ENCODE measurements at places on chromosomes 2 and 18. TPM values are rescaled to one million over a fixed set of nuclear protein-coding genes. Genes with fewer than 3 reads are reported as not detected.
A peak's percentile ranks its signal among the peaks of the same experiment; 100 is the strongest.

GRCh38 chr2:4995466-4995865, 696.7 kb upstream of the SOX11 start:
- H3K27me3 ChIP-seq = no peaks in the 10 kb centered on the region
- H3K4me1 ChIP-seq = no peaks in the 10 kb centered on the region
- no peak overlapping the region for H3K27ac ChIP-seq
- no peak overlapping the region for H3K4me3 ChIP-seq
- no peaks in the 10 kb centered on the region for H3K36me3 ChIP-seq

Gene HOXD1
- not detected for total RNA-seq

Gene FRZB
- not detected for total RNA-seq

- no peaks in the 10 kb centered on the region for H3K27me3 ChIP-seq
- DNase-seq = no peak
- no peak overlapping the region for H3K27ac ChIP-seq
- H3K36me3 ChIP-seq = no peaks in the 10 kb centered on the region
Measured at GRCh38 chr18:3726238-3726951, 276.4 kb downstream of the TGIF1 start.

DNA sequence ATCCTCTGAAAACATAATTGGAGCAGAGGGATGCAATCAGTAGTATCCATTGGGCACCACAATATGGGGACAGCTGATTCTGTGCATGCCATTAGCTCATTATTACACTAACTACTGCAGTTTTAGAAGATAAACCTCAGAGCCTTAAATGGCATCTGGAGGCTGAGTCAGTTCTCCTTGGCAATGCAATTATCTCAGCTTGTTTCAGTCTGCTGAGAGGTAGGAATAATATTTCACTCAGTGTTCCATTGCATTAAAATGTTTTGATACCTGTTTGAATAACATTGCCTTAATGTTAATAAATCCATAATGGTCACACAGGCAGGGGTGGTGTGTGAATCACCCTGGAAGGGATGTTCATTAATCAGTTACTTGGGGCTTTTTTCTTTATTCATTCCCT, 309.6 kb downstream of the LRRTM1 start:
- H3K4me1 ChIP-seq = no peaks in the 10 kb centered on the region
- no peak for DNase-seq
- no peak overlapping the region for H3K27ac ChIP-seq
- peaks cover 1% of the 10 kb centered on the region for H3K27me3 ChIP-seq

Gene RAD51AP2
- total RNA-seq = not detected

Gene COL4A3
- not detected for total RNA-seq

Gene DSC2
- not detected for total RNA-seq

GRCh38 chr18:22191346-22191695, 21.9 kb downstream of the GATA6 start:
- no peak overlapping the region for H3K27ac ChIP-seq
- H3K4me1 ChIP-seq = peaks cover 3% of the 10 kb centered on the region
- peaks cover 8% of the 10 kb centered on the region for H3K27me3 ChIP-seq
- DNase-seq = no peak

Gene ARHGAP28
- total RNA-seq = not detected

- peak; percentile 67 for DNase-seq
- H3K27me3 ChIP-seq = no peaks in the 10 kb centered on the region
- H3K4me1 ChIP-seq = peaks cover 18% of the 10 kb centered on the region
- no peak overlapping the region for H3K4me3 ChIP-seq
Measured at GRCh38 chr18:79953971-79954651, 2.7 kb upstream of the SLC66A2 start.

GRCh38 chr2:190303647-190304046, 16.0 kb downstream of the HIBCH start:
- H3K4me1 ChIP-seq = peaks cover 6% of the 10 kb centered on the region
- H3K36me3 ChIP-seq = peaks cover 39% of the 10 kb centered on the region
- no peak overlapping the region for H3K27ac ChIP-seq
- no peak for DNase-seq
- no peak overlapping the region for H3K4me3 ChIP-seq

- DNase-seq = no peak
- H3K36me3 ChIP-seq = peaks cover 44% of the 10 kb centered on the region
- H3K4me3 ChIP-seq = no peak overlapping the region
- no peaks in the 10 kb centered on the region for H3K27me3 ChIP-seq
- H3K4me1 ChIP-seq = peaks cover 31% of the 10 kb centered on the region
- no peak overlapping the region for H3K27ac ChIP-seq
Measured at GRCh38 chr2:232835687-232836208, 34.3 kb upstream of the SNORC start.

Gene SMYD1
- not detected for total RNA-seq

DNA sequence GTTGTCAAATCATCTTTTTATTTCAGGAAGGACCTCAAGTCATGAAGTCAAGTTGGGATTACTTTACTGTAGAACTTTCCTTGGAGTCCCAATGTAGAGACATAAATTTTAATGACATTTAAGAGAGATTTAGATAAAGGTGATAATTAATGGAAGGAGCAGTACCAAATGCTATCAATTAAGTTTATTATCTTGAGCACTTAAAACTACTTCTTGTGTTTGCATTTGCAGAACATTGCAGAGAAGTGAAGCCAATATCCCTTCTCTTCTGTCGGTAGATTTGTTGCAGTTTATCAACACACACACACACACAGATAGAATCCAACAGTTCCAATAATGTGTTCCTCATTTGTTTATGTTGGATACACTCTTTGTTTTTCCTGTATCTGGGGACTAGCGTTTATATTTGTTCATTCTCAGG, 570.7 kb downstream of the EPHA4 start:
- H3K27ac ChIP-seq = no peak overlapping the region
- no peaks in the 10 kb centered on the region for H3K27me3 ChIP-seq
- DNase-seq = no peak
- H3K36me3 ChIP-seq = no peaks in the 10 kb centered on the region
- no peaks in the 10 kb centered on the region for H3K4me1 ChIP-seq

- H3K27ac ChIP-seq = peak overlapping the region; percentile 1
- peaks cover 40% of the 10 kb centered on the region for H3K36me3 ChIP-seq
- peak overlapping the region; percentile 43 for H3K4me3 ChIP-seq
- peaks cover 66% of the 10 kb centered on the region for H3K27me3 ChIP-seq
- peaks cover 40% of the 10 kb centered on the region for H3K4me1 ChIP-seq
- peak; percentile 58 for DNase-seq
Measured at GRCh38 chr2:156322051-156322685, 10.4 kb downstream of the NR4A2 start.

Gene TMEM169
- 0.83 TPM for total RNA-seq

DNA sequence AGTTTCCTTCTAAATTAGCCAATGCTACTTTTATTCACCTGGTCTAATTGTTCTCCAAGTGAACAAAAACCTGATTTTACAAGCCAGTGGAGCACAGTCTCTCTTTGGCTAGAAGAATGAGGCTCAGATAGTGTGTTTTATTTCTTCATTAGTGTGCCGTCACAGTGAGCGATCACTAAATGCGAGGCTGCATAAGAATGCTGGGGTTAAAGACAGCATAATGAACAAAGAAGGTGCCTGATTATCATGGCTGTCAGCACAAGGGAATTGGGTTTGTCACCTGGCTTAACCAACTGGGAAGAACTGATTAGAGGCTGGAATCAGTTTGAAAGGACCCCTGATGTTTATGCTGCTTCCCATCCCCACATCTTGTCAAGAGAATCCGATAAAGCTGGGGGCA, 76.4 kb downstream of the EPHA4 start:
- H3K4me1 ChIP-seq = no peaks in the 10 kb centered on the region
- DNase-seq = no peak
- no peak overlapping the region for H3K27ac ChIP-seq
- H3K27me3 ChIP-seq = no peaks in the 10 kb centered on the region

Gene DIPK1C
- total RNA-seq = not detected

Gene PTPRN
- 1.1 TPM for total RNA-seq

GRCh38 chr2:119996148-119996547, 16.7 kb upstream of the EPB41L5 start:
- no peaks in the 10 kb centered on the region for H3K27me3 ChIP-seq
- DNase-seq = no peak
- H3K36me3 ChIP-seq = no peaks in the 10 kb centered on the region
- no peak overlapping the region for H3K27ac ChIP-seq

Gene GREB1L
- not detected for total RNA-seq

GRCh38 chr18:23355206-23355605, 97.9 kb upstream of the RIOK3 start:
- H3K27me3 ChIP-seq = no peaks in the 10 kb centered on the region
- no peak for DNase-seq
- H3K36me3 ChIP-seq = peaks cover 40% of the 10 kb centered on the region

DNA sequence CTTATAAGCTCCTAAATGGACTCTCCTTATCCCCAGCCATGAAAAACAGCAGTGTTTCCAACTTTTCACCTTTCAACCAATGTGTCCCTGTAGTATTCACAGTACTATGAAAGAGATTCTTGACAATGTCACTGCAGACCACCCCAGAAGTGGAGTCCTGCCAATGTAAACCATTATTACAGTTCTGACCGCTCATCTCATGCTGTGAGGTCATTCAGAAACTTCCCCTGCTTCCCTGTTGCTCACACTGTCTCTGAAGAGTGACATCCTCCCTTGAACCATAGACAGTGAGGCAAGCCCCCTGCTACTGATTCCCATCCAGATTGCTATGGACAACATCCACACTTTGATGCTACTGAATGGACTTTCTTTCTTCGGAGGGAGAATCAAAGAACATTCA, 1523.7 kb upstream of the ACVR2A start:
- H3K27me3 ChIP-seq = no peaks in the 10 kb centered on the region
- H3K4me3 ChIP-seq = no peak overlapping the region
- H3K4me1 ChIP-seq = no peaks in the 10 kb centered on the region
- no peaks in the 10 kb centered on the region for H3K36me3 ChIP-seq
- H3K27ac ChIP-seq = no peak overlapping the region
- DNase-seq = no peak

GRCh38 chr2:79798776-79799175, 285.9 kb downstream of the CTNNA2 start:
- DNase-seq = no peak
- no peaks in the 10 kb centered on the region for H3K27me3 ChIP-seq
- no peak overlapping the region for H3K27ac ChIP-seq
- no peak overlapping the region for H3K4me3 ChIP-seq
- H3K4me1 ChIP-seq = no peaks in the 10 kb centered on the region

DNA sequence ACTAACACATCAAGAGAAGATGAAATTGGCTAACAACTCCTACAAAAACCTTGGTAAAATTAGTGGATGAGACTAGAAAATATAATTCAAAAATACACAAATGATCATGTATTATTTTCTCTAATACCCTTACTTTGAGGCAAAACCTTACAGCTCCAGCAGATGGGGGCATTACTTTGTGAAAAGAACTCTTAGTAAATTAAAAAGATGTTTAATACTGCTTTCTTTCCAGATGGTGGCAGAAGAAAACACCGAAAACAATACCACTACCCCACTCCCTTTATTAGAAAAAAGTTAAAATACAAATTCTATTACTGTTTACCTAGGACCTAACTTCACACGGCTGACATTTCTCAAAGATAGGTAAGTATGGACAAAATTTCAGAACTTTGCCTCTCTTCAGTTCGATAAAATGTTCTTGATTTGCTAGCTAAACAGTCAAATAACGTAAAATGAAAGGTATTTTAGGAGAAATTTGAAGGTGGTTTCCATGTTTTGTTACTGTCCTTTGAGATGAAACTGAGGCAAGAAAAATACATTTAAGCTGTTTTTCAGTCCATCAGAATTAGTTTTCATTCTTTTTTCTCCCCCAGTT, 30.6 kb downstream of the ORC4 start:
- peaks cover 6% of the 10 kb centered on the region for H3K36me3 ChIP-seq
- H3K27ac ChIP-seq = no peak overlapping the region
- H3K27me3 ChIP-seq = no peaks in the 10 kb centered on the region

Gene ACADL
- total RNA-seq = not detected

GRCh38 chr2:215611609-215612386, 175.9 kb upstream of the FN1 start:
- H3K4me1 ChIP-seq = no peaks in the 10 kb centered on the region
- no peak overlapping the region for H3K4me3 ChIP-seq
- no peak overlapping the region for H3K27ac ChIP-seq
- H3K27me3 ChIP-seq = peaks cover 4% of the 10 kb centered on the region

GRCh38 chr18:61817086-61817485, 75.7 kb downstream of the RNF152 start:
- no peaks in the 10 kb centered on the region for H3K36me3 ChIP-seq
- no peak for DNase-seq
- no peaks in the 10 kb centered on the region for H3K4me1 ChIP-seq
- no peak overlapping the region for H3K27ac ChIP-seq

DNA sequence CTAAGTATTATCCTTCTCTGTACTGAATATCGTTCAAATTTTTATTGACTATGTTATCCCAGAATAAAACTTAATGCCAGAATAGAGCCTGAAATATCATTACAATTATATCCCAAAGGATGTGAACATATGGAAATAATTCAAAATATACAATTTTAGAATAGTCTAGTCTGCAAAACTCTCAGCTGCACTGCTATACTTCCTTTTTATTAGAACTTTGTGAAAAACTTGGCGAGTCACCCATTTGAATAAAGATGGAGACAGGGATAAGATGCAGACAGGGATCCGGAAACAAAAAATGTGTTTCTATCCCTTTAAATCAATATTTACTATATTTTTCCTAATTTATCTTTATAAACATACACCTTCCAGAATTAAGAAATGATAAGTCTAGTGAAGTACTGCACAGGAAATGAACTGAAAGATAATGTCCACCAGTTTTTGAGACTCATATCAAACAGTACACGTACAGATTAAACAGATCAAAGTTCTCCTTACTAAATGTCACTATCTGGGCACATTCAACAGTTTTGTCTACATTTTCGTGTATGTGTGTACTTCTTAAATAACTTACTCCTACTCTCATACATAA, 107.8 kb downstream of the MEP1B start:
- no peak overlapping the region for H3K27ac ChIP-seq
- DNase-seq = no peak
- H3K36me3 ChIP-seq = no peaks in the 10 kb centered on the region
- H3K4me1 ChIP-seq = peaks cover 6% of the 10 kb centered on the region

Data from activated CD8-positive, alpha-beta T cell treated with anti-CD3 and anti-CD28 coated beads for 36 hours (primary cell).